Lung microvascular endothelial cell (primary cell): ENCODE measurements at places on chromosomes 16 and 17. TPM values are rescaled to one million over a fixed set of nuclear protein-coding genes. Genes with fewer than 3 reads are reported as not detected.

AIPL1 gene
- total RNA-seq: not detected in 2 replicates

MRPL58 gene
- 17.9 and 19.4 TPM in 2 replicates for total RNA-seq

SLC5A10 gene
- not detected in 2 replicates for total RNA-seq

CMTM3 gene
- 23.1 and 28.0 TPM in 2 replicates for total RNA-seq

FOXF1 gene
- 0.40 and 1.3 TPM in 2 replicates for total RNA-seq

SLFN13 gene
- total RNA-seq: 0.65 and 2.2 TPM in 2 replicates

C17orf100 gene
- 0.22 and 0.40 TPM in 2 replicates for total RNA-seq

IKZF3 gene
- not detected in 2 replicates for total RNA-seq

SYCE1L gene
- 2.0 and 2.8 TPM in 2 replicates for total RNA-seq

GRIN2A gene
- total RNA-seq: not detected in 2 replicates

CHST5 gene
- not detected in 2 replicates for total RNA-seq

OR3A3 gene
- total RNA-seq: not detected in 2 replicates

CDYL2 gene
- total RNA-seq: 20.3 and 29.0 TPM in 2 replicates

ZNF652 gene
- total RNA-seq: 8.1 and 12.1 TPM in 2 replicates

TRIM47 gene
- total RNA-seq: 42.7 and 56.9 TPM in 2 replicates

ABCA10 gene
- 0.22 and 0.60 TPM in 2 replicates for total RNA-seq

STRADA gene
- total RNA-seq: 15.3 and 29.0 TPM in 2 replicates

OGFOD1 gene
- total RNA-seq: 23.3 and 25.2 TPM in 2 replicates

GCGR gene
- total RNA-seq: not detected in 2 replicates

CA4 gene
- total RNA-seq: 2.0 and 8.5 TPM in 2 replicates

ICAM2 gene
- 257 and 282 TPM in 2 replicates for total RNA-seq

MARCHF10 gene
- under 0.01 TPM in 2 replicates for total RNA-seq

TP53TG3F gene
- total RNA-seq: not detected in 2 replicates

CDK3 gene
- total RNA-seq: 0.22 and 0.79 TPM in 2 replicates

DNAAF8 gene
- total RNA-seq: 0.22 and 0.40 TPM in 2 replicates

DUSP3 gene
- 41.6 and 76.2 TPM in 2 replicates for total RNA-seq

DGKE gene
- total RNA-seq: 6.5 and 16.3 TPM in 2 replicates

PDILT gene
- not detected in 2 replicates for total RNA-seq

KDM6B gene
- 1.3 and 1.8 TPM in 2 replicates for total RNA-seq

ZP2 gene
- total RNA-seq: under 0.01 and 0.22 TPM in 2 replicates
